ENCODE measurements at places on chromosomes 3 and 15. TPM values are rescaled to one million over a fixed set of nuclear protein-coding genes. Genes with fewer than 3 reads are reported as not detected.

DNA sequence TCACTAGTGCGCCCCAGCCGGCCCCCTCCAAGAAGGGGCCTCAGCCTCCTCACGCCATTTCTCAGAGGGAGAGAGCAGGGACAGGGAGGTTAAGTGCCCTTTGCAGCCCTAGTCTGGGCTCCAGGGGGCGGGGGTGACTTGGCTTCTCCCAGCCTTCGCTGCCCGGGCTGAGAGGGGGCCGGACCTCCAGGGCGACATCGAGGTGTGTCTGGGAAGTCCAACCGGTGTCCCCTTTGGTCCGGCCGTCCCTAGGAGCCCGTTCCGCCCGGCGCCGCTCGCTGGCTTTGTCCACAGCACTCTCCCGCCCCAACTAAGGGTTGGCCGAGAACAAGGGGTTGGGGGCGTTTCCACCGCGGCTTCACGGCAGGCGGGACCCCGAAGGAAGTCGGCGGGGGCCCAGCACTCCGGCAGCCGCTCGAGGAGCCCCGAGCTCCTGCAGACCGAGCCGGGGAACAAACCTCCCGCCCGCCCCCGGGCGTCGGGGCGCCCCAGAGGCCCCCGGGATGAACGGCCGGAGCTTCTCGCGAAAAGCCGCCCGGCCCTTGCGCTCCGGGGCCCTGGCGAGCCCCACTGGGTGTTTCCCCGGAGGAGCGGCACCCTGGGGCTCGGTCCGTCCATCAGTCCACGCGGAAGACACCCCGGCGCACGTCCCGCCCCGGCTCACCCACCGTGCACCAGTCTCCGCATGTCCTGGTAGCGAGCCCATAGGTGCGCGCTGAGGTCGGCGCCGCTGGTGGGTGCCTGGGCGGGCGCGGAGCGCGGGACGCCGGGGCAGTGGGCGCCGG lies 627 bp downstream of the NT5DC2 start:
- peak; percentile 72 for DNase-seq

GRCh38 chr15:85840079-85840801 lies 45.5 kb upstream of the KLHL25 start:
- DNase-seq, result peak; percentile 90

- no peak for DNase-seq
Observed at GRCh38 chr15:77118882-77119321, 48.0 kb upstream of the TSPAN3 start.

DNA sequence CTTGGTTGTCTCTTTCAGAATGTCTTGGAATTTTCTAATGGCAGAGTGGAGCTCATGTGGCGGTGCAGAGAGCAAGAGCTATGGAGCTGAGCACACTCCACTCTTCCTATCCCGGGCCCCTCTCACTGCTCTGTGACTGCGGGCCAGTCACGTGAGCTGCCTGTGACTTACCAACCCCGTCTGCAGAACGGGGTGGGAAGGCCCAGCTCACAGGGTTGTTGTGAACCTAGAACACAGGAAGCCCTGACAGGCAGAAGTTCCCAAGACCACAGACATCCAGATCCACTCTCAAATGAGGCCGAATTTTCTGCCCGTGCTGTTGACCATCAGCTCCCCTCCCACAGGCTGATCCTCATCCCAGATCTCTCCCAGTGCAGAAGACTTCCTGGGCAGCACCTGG lies 35.5 kb upstream of the PLXNA1 start:
- DNase-seq, result no peak

DNA sequence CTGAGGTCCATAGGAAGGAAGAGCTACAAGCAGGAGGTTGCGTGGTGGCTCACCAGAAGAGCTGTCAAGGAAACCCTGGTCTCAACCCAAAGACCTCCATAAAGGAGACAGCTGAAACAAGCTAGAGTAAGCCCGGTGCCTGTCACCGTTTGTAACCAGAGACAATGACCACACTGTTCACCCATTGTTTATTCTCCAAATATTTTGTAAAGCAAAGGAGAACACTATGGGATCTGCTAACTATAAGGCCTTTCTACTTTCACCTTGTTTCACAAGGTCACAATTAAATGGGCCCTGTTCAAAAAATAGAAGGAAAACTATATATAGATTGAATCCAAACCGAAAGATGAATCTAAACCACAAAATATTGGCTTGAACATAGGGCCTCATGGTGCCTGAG lies 128.9 kb upstream of the TPRG1 start:
- DNase-seq, result no peak

GRCh38 chr15:69871511-69872134 lies 226.1 kb downstream of the TLE3 start:
- no peak for DNase-seq

DNA sequence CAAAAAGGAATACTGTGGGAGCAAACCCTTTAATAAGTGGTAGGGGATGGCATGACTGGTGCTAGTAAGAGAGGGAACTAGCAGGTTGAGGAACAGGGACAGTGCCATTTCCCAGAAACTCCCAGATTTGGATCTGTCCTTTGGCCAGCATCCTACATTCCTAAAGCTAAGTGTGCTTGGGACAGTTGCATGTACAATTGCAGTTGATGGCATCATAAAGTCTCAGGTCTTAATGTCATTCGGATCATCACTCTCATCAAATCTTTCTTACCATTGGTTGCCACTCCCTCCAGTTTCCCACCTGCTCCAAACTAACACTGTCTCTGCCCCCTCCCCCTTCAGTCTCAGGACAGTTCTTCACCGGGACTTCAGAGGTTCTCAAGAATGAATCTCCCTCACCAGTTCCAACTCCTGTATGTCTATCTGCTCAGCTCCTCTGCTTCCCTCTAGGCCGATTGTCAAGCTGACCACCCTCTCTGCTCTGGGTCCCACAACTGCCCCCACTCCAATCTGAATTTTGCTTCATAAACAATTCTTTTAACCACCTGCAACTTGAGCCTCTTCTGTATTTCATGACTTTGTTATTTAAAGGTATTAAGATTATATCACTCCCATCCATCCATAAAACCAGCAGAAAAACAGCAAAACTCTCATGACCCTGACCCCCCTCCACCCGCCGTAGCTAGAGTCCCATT lies 260.8 kb downstream of the CGGBP1 start:
- DNase-seq, result no peak

- no peak for DNase-seq
Observed at GRCh38 chr3:34078418-34078817, 280.0 kb downstream of the PDCD6IP start.

DNA sequence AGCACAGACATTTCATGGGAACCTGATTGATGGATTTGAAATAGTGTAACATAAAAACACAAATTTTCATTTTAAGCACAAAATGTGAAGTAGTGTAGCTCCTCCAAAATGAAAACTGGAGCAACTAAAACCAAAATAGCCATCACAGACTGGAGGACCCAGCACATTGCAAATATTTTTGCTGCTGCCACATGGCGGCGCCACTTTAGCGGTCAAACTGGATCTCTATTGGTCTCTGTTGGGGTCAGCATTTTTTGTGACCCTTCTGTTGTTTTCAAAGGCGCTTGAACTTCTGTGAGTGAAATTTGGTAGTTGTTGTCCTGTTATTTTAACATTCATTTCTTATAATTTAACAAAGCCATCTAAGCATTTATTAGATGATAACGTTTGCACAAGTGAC lies 259.9 kb downstream of the IL20RB start:
- DNase-seq, result no peak

DNA sequence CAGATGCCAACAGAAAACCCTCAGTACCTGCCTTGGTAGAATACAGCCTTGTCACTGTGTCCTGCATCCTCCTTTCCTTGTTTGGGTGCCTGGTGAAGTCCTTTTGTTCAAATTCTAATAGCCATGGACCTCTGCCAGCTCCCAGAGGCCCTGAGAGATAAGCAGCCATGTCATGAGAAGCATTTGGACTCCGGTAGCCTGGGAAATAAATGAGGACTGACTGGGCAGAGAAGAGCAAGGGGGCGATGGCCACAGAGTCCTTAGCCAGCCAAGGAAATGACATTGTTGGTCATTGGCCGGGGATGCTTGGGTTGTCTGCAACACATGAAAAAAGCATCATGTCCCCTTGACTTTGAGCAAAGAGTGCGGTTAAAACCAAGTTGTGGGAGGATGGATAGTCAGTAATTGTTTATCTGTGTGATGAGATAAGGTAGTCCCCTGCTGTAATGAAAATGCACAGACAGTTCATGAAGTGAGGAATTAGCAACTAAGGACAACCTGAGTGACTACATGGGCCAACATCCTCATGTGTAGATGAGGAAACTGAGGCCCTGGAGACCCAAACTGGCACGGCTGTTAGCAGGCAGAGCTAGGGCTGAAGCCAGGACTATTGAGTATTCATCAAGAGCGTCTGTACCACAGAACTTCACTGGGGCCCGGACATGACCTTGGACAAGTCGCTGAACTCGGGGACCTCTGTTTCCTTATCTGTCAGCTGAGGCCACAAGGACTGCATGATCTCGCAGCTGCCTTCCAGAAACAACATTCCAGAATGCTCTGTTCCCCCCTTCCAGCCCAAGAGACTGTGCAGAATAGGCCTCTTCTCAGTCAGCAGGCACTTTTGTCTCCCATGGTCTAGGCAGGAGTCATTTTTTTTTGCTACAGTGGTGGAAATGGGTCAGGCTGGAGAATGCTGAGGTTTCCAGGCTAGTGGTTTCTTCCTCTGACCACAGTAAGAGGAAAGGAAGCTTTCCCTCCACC lies 90.5 kb upstream of the CTDSPL start:
- DNase-seq, result no peak

DNA sequence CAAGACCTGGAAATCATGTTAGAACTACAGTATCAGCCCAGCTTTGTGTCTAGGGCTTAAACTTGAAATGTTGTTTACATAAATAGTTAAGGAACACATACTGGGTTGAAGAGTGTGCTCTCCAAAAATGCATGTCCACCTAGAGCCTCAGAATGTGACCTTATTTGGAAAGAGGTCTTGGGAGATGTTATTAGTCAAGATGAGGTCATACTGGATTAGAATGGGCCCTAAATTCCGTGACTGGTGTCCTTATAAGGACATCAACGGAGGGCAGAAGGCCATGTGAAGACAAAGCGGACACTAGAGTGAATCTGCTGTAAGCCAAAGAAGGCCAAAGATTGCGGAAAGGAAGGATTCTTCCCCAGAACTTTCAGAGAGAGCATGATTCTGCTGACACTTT lies 759.2 kb upstream of the CFAP20DC start:
- DNase-seq, result no peak

- no peak for DNase-seq
Observed at GRCh38 chr15:48757661-48758060, 53.2 kb downstream of the CEP152 start.

DNA sequence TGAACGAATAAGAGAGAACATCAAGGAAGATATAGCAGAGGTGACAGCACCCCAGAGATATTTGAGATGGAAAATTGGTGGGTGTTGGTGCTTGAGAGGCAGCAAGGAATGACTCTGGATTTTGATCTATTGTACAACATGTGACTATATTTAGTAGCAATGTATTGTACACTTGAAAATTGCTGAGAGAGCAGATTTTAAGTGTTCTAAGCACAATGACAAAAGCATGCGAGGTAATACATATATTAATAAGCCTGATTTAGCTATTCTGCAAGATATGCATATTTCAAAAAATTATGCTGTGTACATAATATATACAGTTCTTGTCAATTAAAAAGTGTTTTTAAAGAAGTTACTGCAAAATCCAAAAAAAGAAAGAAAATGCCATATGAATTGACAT lies 194.3 kb downstream of the SLC9A9 start:
- DNase-seq, result no peak

GRCh38 chr3:192382861-192383260 lies 344.5 kb downstream of the FGF12 start:
- DNase-seq, result no peak

- no peak for DNase-seq
Observed at GRCh38 chr3:51673802-51674654, 3.0 kb downstream of the TEX264 start.

DNA sequence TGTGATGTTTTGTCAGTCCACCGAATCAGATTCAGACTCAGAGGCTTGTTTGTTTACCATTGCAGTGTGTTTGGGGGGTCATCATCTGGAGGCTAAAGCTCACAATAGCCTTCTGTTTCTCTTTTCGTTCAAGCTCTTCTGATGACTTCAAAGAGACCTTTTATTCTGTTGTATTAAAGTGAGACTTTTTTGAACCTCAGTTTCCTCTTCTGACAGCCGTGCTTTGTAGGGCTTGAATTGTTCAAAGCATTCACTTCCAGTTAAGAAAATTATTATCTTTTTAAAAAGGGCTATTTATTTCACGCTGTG lies 1.3 kb downstream of the PXK start:
- no peak for DNase-seq

DNA sequence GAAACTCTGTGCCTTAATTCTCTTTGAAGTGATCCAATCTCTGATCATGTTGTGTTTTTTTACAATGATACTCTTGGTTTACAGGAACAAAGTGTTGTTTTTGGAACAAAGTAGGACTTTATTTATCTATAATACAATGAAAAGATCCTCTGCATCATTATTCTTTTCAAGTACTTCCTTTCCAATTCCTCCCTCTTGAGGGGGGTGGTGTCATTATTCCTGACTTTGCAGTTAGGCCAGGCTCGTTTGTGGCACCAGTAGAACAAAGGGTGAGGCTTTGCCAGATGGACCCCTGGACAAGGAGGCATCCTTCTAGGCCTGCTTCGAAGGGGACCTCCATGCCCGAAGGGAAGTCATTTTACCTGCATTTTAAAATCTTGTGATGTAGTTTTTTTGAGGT lies 41.7 kb upstream of the ZBTB38 start:
- DNase-seq, result no peak

GRCh38 chr3:115644391-115644790 lies 21.1 kb downstream of the GAP43 start:
- DNase-seq, result no peak

DNA sequence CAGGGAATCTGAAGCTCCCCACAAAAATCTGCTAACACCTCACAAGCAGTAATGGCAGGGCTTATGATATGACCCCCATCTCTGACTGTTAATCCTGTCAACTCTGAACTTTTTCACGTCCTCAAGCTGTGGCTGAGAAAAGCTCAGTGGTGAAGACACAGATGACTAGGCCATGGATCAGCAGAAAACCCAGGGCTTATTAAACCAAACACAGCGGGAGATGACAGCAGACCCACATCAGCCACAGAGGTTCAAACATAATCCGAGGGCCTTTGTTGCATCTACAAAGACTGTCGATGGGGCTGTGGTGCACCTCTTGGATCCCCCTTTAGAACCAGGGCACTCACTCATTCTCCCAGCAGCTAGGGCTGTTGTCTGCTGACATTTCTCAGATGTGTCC lies 50.4 kb downstream of the GLB1 start:
- no peak for DNase-seq

DNA sequence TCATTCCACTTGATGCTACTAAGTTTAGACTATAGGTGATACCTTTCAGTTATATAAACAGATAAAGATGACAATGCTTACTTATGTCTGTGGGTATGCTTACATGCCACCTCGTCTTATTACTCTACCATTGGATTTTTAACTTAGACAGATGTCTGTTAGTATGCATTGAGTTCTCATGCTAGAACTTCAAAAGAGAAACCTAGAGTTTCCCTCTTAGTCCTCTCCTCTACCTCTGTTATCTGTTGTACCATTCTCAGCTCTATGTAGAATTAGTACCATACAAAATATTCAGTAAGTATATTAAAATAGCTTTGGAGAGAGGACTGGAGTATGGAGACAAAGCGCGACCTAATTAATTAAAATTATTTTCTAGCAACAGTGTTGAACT lies 111.3 kb downstream of the BBX start:
- DNase-seq, result no peak

- no peak for DNase-seq
Observed at GRCh38 chr15:81106560-81106959, 27.5 kb upstream of the CFAP161 start.

- DNase-seq, result no peak
Observed at GRCh38 chr3:161199926-161200325, 21.2 kb upstream of the NMD3 start.

The LRRIQ4 gene
- not detected for total RNA-seq

The OXNAD1 gene
- total RNA-seq, result 16.0 TPM

The SLC9C1 gene
- total RNA-seq, result 0.48 TPM

The NR1I2 gene
- 1.4 TPM for total RNA-seq

Data from type B pancreatic cell (in vitro differentiated cells).